ENCODE measurements at places on chromosomes 5 and 9. TPM values are rescaled to one million over a fixed set of nuclear protein-coding genes. Genes with fewer than 3 reads are reported as not detected.
A peak's percentile ranks its signal among the peaks of the same experiment; 100 is the strongest.

DNA sequence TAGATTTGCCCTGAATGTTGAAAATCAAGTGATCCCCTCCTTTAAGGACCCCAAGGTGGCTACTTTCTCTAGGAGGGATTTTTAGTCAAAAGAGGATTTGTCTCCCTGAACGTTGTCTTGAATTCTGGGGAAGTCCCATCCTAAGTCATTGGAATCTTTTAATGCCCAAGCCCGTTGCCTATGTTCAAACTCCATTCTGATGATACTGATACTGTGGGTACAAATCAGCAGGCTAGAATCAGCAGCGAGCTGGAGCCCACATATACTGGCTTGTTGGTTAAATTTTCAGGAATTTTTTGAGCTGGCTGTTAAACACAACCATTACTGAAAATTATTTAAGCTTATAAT, 22.4 kb upstream of the TNFSF15 start:
- H3K27me3 ChIP-seq = peaks cover 80% of the 10 kb centered on the region
- no peak for DNase-seq
- H3K4me3 ChIP-seq = no peak overlapping the region

DNA sequence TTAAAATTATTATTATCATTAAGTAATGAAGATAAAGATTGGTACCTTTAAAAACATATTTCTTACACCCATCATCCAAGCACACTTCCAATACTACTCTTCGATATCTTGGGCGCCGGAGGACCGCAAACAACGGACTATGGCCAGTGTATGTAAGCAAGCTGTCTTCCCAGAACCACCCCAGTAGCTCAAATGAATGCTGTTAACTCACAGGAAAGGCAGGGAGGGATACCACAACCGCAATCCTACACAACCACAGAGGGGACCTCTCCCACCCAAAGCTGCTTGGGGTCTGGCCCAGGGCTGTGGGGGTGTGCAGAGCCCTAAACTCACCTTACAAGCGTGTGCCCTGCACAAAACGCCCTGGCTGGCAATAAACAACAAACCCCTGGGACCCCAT, 20.6 kb downstream of the GOLM1 start:
- no peak overlapping the region for H3K4me3 ChIP-seq
- peaks cover 12% of the 10 kb centered on the region for H3K4me1 ChIP-seq
- H3K27ac ChIP-seq = no peak overlapping the region
- H3K27me3 ChIP-seq = no peaks in the 10 kb centered on the region

DNA sequence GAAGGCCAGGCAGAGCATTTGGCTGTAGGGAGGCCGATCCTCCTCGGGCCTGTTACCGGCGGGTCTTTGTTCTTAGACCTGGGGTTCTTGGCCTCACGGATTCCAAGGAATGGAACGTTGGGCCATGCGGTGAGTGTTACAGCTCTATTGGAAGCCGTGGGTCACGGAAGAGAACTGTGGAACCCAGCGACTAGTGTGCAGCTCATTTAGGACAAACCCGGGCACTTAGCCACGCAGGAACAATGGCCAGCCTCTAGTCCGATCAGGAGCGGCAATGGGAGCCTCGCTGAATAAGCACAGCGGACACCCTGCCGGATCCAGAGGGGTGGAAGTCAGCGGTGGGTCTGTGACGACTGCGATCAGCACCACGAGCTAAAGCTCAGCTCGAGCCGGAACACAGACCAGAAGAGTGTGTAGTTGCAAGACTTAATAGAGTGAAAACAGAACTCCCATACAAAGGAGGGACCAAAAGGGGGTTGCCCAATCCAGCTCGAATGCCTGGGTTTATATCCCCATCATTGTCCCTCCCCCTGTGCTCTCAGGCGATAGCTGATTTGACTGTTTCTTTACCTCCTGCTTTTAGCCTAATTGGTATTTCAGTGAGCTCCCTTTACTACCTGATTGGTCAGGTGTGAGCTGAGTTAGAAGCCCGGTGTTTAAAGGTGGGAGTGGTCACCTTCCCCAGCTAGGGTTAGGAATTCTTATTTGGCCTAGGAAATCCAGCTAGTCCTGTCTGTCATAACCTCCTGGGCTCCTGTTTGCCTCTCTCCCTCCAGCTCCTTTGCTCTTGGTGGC, 53.7 kb upstream of the RPL26L1 start:
- peaks cover 9% of the 10 kb centered on the region for H3K4me1 ChIP-seq
- H3K4me3 ChIP-seq = no peak overlapping the region
- no peaks in the 10 kb centered on the region for H3K27me3 ChIP-seq
- no peak for DNase-seq

GRCh38 chr5:102623329-102624065, 124.7 kb upstream of the SLCO6A1 start:
- H3K4me3 ChIP-seq = no peak overlapping the region
- peaks cover 19% of the 10 kb centered on the region for H3K4me1 ChIP-seq
- H3K36me3 ChIP-seq = no peaks in the 10 kb centered on the region

- no peaks in the 10 kb centered on the region for H3K4me1 ChIP-seq
- H3K36me3 ChIP-seq = no peaks in the 10 kb centered on the region
- no peak overlapping the region for H3K27ac ChIP-seq
- peak; percentile 76 for DNase-seq
- no peak overlapping the region for H3K4me3 ChIP-seq
- no peaks in the 10 kb centered on the region for H3K27me3 ChIP-seq
These were observed 54.9 kb downstream of the NDST1 start for GRCh38 chr5:150562832-150563231.

DNA sequence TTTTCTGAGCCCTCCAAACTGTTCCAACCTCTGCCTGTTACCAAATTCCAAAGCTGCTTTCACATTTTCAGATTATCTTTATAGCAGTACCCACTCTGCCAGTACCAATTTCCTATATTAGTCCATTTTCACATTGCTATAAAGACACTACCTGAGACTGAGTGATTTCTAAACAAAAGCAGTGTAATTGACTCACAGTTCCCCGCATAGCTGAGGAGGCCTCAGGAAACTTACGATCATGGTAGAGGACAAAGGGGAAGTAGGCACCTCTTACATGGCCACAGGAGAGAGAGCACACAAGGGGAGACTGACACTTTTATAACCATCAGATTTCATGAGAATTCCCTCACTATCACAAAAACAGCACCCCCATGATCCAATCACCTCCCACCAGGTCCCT, 105.0 kb downstream of the DTWD2 start:
- H3K4me3 ChIP-seq = no peak overlapping the region
- no peaks in the 10 kb centered on the region for H3K27me3 ChIP-seq
- no peak overlapping the region for H3K27ac ChIP-seq
- no peaks in the 10 kb centered on the region for H3K36me3 ChIP-seq
- DNase-seq = no peak

DNA sequence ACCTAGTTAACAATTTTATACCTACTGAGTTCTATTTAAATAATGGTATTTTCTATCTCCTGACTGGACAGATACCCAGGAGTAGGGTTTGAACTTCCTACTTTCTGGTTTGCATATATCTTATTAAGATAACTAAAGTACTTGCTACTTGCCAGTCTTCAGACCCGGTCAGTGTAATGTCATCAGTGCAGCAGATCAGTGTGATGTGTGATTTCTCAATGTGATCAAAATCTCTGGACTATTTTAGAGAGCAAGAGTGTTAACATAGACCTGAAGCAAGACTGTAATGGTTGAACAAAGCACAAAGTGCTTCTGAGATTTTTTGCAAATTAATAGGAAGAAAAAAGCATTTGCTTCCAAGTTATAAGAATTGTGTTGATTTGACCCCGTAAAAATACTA, 6.8 kb downstream of the TMEM38B start:
- no peak overlapping the region for H3K4me3 ChIP-seq
- H3K36me3 ChIP-seq = no peaks in the 10 kb centered on the region
- H3K27ac ChIP-seq = no peak overlapping the region
- no peak for DNase-seq
- peaks cover 7% of the 10 kb centered on the region for H3K4me1 ChIP-seq
- peaks cover 2% of the 10 kb centered on the region for H3K27me3 ChIP-seq

DNA sequence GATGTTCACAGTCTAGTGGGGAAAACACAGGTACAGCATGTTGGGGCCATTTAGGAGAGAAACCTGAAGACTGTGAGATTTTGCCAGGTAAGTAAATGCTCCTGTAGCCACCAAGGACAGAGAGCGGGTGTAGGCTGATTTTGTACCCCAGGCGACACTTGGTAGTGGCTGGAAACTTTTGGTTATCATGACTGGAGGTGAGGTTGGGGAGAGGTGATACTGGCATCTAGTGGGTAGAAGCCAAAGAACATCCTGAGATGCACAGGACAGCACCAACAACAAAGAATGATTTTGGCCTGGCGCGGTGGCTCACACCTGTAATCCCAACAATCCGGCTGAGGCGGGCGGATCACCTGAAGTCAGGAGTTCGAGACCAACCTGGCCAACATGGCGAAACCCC, 38.8 kb upstream of the PWWP2A start:
- H3K4me3 ChIP-seq = no peak overlapping the region
- no peaks in the 10 kb centered on the region for H3K36me3 ChIP-seq
- H3K27me3 ChIP-seq = no peaks in the 10 kb centered on the region

The SMIM33 gene
- total RNA-seq = not detected

DNA sequence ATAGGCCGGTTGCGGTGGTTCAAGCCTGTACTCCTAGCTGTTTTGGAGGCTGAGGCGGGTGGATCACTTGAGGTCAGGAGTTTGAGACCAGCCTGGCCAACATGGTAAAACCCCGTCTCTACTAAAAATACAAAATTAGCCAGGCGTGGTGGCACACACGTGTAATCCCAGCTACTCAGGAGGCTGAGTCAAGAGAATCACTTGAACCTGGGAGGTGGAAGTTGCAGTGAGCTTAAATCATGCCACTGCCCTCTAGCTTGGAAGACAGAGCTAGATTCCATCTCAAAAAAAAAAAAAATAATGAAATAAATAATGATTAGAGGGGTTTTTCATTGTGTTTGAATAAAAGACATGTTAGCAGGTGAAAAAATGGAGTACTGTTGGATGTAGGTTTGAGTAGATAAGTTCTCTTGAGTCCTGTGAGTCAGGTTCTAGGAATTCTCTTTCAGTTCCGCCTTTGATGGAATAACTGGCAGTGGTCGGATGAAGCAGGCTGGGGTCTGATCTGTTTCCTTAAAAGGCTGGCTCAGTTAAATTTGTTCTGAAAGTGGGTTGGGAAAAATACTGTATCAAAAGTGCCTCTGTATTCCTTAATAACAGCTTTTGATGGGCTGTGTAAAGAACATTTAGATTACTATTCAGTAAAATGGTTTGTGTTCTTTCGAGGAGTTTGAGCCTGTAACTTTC, 73.2 kb downstream of the AOPEP start:
- no peaks in the 10 kb centered on the region for H3K4me1 ChIP-seq
- peak; percentile 79 for DNase-seq
- H3K27ac ChIP-seq = no peak overlapping the region

The ALDH7A1 gene
- total RNA-seq = 33.4 TPM

- no peaks in the 10 kb centered on the region for H3K36me3 ChIP-seq
- no peaks in the 10 kb centered on the region for H3K27me3 ChIP-seq
- no peak for DNase-seq
- H3K4me1 ChIP-seq = no peaks in the 10 kb centered on the region
- no peak overlapping the region for H3K27ac ChIP-seq
These were observed 47.1 kb downstream of the MAPKAP1 start for GRCh38 chr9:125659954-125660353.

DNA sequence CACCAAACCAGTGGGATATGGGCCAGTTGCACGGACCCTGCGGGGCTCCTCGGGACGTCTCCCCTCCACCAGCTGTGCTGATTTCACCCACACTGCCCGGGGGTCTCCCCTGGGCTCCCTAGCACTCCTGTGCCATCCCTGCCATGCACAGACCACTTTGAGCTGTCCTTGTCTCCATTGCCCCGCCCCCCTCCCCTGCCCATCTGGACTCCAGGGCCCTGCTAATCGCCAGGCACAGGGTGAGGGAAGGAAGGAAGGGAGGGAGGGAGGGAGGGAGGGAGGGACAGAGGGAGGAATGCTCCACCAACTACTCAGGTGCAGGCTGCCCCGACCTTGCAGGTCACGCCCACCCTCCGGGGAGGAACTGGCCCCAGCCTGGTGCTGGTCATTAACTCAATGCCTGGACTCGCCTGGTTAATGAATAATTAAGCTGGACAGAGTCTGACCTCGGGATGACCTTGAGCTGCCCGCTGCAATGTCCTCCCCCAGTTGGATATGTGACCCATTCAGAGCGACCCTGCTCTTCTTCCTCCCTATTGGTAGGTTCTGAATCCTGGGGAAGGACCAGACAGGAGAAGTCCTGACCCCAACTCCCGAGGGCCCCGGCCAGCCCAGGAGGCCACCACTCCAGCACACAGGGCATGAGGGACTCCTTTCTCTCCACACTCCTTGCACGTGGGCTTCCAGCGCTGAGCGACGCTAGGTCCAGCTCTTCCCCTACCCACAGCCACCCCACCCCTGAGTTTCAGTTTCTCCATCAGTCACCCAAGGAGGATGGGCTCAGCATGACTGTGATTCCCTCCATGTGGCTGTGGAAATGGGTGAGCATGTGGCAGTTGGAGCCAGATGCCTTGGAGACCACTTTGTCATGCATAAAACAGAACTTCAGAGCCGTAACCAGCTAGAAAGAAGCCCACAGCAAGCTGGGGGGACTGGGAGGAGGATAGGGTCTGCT, 62.1 kb downstream of the C9orf50 start:
- DNase-seq = peak; percentile 45
- no peaks in the 10 kb centered on the region for H3K27me3 ChIP-seq
- no peaks in the 10 kb centered on the region for H3K36me3 ChIP-seq
- no peak overlapping the region for H3K4me3 ChIP-seq
- peak overlapping the region; percentile 94 for H3K27ac ChIP-seq

- no peak overlapping the region for H3K27ac ChIP-seq
- peak; percentile 30 for DNase-seq
- no peaks in the 10 kb centered on the region for H3K36me3 ChIP-seq
- H3K27me3 ChIP-seq = no peaks in the 10 kb centered on the region
- H3K4me3 ChIP-seq = no peak overlapping the region
These were observed 44.1 kb downstream of the C5orf15 start for GRCh38 chr5:133924221-133924920.

The PCYOX1L gene
- 14.4 TPM for total RNA-seq

GRCh38 chr9:115328228-115328627, 210.3 kb upstream of the TNC start:
- H3K27ac ChIP-seq = no peak overlapping the region
- DNase-seq = peak; percentile 2
- H3K4me1 ChIP-seq = no peaks in the 10 kb centered on the region
- no peak overlapping the region for H3K4me3 ChIP-seq
- no peaks in the 10 kb centered on the region for H3K36me3 ChIP-seq
- no peaks in the 10 kb centered on the region for H3K27me3 ChIP-seq

GRCh38 chr5:44089424-44090144, 299.6 kb downstream of the FGF10 start:
- no peaks in the 10 kb centered on the region for H3K4me1 ChIP-seq
- no peaks in the 10 kb centered on the region for H3K36me3 ChIP-seq
- no peak for DNase-seq
- H3K27me3 ChIP-seq = no peaks in the 10 kb centered on the region
- H3K27ac ChIP-seq = no peak overlapping the region
- H3K4me3 ChIP-seq = no peak overlapping the region

- H3K27me3 ChIP-seq = no peaks in the 10 kb centered on the region
- DNase-seq = no peak
- no peak overlapping the region for H3K27ac ChIP-seq
These were observed 202.9 kb upstream of the WWC1 start for GRCh38 chr5:168088410-168089173.

GRCh38 chr9:104784098-104784497, 20.2 kb downstream of the NIPSNAP3B start:
- no peaks in the 10 kb centered on the region for H3K27me3 ChIP-seq
- no peak overlapping the region for H3K27ac ChIP-seq
- H3K36me3 ChIP-seq = peaks cover 21% of the 10 kb centered on the region
- DNase-seq = no peak
- H3K4me3 ChIP-seq = no peak overlapping the region
- peaks cover 41% of the 10 kb centered on the region for H3K4me1 ChIP-seq

GRCh38 chr9:2489838-2490314, 131.7 kb upstream of the VLDLR start:
- no peaks in the 10 kb centered on the region for H3K27me3 ChIP-seq
- DNase-seq = no peak
- H3K4me1 ChIP-seq = peaks cover 15% of the 10 kb centered on the region
- H3K36me3 ChIP-seq = no peaks in the 10 kb centered on the region
- no peak overlapping the region for H3K4me3 ChIP-seq
- no peak overlapping the region for H3K27ac ChIP-seq

The LECT2 gene
- total RNA-seq = not detected

The STPG3 gene
- 0.95 TPM for total RNA-seq

All from cardiac muscle cell (in vitro differentiated cells and primary cell).